ENCODE measurements at places on chromosomes 1 and 21.

GRCh38 chr1:161070761-161071160 is 1.1 kb upstream of the ARHGAP30 start:
- no peak for DNase-seq

- no peak for DNase-seq
These were observed 21.5 kb upstream of the DARS2 start for GRCh38 chr1:173802961-173803360.

- DNase-seq: no peak
These were observed 12.0 kb upstream of the FCAMR start for GRCh38 chr1:206982216-206982615.

DNA sequence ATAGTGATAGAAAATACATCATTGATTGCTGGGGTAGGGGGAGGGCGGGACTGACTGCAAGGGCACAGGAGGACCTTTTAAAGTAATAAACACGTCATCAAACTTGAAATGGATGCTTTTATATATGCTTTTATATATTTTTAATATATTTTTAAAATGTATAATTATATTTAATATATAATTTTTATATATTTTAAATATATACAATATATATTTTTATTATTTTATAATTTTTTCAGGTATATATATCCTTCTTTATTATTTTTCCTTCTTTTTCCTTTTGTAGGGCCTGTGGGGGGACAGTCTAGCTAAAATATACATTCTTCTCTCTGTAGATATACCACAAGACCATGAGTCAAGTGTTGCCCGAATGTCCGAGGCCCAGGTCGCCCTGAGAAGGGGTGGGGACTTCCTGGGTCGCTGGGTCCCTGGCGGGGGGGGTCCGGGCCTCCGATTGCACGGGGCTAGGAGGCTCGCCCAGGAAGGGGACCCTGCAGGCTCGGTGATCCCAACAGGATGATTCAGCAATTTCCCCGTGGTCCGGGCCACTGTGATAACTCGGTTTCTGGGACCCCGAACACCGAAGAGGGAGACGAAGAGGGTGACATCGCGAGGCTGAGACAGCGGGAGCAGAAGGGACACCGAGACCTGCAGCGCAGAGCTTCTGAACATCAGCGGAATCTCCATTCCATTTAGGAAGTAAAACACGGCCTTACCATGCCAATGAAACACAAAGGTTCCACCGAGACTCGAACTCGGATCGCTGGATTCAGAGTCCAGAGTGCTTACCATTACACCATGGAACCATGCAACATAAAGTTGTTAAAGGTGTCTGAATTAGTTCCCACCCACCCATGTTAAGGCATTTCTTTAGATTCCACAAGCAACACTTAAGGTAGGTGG is 112.5 kb upstream of the NBPF11 start:
- DNase-seq: no peak

DNA sequence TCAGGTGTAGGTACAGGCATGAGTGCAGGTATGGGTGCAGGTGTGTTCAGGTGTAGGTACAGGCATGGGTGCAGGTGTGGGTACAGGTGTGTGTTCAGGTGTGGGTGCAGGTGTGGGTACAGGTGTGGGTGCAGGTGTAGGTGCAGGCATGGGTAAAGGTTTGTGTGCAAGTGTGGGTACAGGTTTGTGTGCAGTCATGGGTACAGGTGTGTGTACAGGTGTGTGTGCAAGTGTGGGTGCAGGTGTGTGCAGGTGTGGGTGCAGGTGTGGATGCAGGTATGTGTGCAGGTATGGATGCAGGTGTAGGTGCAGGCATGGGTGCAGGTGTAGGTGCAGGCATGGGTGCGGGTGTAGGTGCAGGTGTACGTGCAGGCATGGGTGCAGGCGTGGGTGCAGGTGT is 79.4 kb upstream of the ACTL8 start:
- no peak for DNase-seq
